Mammary epithelial cell (primary cell): ENCODE measurements at places on chromosomes 2 and 18.

DNA sequence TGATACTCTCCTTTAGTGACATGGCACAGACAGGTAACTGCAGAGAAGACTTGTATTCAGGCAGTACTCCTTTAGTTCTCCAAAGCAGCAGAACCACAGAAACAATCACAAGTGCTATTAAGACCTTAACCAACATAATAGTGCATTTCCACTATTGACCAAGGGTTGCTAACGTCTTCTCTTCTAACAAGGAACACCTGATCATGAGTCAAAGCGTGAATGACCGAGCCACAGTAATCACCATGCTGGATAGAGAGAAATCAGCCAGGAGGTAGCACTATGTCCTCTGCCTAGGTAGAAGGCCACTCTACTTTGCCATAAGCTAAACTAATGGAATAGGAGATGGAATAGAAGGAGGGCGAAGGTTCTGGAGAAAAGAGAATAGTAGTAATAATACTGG lies 161.0 kb downstream of the ANKRD44 start:
- DNase-seq = no peak

GRCh38 chr18:51955136-51955535 lies 384.9 kb upstream of the DCC start:
- no peak for DNase-seq

DNA sequence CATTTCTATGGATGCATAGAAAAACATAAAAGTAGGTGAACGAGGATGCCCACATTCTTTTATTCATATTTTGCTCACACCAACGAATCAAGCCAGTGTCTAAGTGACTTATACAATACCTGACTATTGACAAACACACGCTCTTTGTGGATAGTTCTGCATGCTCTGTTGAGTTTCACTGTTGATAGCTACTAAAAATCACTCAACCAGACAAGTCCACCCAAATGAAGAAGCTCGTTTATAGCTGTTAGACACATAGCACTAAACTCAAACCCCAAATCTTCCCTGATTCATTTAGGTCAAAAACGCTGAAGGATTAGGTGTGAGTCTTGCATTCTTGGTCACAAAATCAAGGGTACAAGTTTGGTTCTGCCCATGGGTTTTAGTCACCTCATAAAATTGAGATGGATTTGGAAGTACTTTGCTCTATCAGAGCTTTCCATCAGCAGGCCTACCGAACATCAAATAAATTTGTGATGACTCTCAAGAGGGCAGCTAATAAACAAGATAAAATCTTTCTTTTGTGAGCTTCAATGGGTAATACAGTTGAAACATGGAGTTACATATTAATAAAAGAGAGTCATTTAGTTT lies 92.7 kb upstream of the ETAA1 start:
- peak; percentile 61 for DNase-seq

- no peak for DNase-seq
These were observed 15.5 kb upstream of the ARHGAP28 start for GRCh38 chr18:6714010-6714409.

DNA sequence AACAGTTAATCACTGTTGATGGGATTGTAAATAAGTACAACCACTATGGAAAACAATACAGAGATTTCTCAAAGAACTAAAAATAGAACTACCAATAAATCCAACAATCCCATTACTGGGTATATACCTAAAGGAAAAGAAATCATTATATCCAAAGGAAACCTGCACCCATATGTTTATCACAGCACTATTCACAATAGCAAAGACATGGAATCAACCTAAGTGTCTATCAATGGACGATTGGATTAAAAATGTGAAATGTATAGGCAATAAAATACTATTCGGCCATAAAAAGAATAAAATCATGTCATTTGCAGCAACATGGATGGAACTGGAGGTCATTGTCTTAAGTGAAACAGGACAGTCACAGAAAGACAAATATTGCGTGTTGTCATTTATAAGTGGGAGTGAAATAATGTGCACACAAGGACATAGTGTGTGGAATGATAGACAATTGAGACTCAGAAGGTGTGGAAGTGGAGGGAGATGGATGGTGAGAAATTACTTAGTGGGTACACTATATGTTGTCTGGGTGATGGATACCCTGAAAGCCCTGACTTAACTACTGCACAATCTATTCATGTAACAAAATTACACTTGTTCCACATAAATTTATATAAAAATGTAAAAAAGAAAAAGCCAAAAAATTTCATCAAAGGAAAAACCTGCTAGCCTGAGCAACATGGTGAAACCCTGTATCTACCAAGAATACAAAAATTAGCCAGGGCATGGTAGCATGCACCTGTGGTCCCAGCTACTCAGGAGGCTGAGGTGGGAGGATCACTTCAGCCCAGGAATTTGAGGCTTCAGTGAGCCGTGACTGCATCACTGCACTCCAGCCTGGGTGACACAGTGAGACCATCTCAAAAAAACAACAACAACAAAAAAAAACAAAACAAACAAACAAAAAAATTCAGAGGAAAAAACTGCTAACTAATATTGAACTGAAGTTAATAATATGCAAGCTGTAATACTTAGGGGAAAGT lies 12.6 kb downstream of the APOB start:
- no peak for DNase-seq

DNA sequence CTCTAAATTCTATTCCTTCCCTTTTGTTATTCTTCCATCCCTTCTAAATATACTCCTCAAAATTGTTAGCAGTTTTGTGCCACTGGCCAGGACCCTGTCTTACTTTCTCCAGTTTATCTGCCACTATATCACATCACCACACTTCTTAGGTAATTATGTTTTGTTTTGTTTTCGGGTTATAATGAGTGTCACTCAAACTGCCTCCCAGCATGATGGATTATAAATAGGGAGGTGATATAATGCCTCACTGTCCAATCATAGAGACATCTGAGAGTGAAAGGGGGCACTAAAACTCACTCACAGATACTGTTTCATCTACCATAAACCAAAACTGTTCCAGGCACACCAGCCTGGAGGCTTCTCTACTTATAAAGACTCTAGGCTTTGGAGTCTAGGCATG lies 3.5 kb downstream of the RSAD2 start:
- DNase-seq = no peak

DNA sequence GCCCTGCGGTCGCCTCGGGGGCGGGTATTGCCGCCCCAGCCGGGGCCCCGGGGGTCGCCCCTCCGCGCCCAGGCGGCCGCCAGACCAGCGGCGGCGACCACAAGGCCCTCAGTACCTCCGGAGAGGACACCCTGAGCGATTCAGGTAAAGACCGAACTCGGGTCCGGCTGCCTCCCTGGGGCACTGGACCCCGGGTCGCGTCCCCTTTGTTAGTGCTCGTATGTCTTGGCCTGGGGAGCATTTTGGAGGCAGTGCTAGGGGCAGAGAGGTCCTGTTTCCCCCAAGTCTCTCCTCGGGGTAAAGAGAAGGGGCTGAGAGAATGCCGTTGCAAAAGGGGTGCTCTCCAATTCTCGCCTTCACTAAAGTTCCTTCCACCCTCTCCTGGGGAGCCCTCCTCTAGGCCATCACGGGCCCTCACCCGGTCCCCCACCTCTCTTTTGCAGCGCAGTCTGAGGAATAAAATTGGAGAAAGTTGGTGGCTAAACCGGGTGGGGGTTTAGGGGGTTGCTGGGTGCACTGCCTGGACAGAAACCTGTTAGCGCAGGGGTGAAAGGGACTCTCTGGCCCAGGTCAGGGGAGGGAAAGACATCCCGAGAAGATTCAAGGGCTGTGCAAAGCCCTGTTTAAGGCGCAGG lies 2.5 kb downstream of the MYCN start:
- no peak for DNase-seq

DNA sequence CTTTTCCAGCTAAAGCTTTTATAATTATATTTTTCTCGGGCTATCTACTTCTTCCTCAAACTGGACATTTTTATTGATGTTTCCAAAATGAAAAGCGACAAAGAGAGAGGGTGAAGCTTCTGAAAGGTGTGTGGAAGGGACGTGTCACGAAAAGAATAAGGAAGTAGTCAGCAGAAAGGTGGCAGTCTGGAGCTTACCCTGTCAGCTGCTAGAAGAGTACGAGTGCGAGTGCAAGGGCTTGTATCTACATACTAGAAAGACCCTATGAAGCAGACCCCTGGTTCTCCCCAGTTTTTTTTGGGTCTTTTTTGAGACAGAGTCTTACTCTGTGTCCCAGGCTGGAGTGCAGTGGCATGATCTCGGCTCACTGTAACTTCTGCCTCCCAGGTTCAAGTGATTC lies 14.6 kb downstream of the FHL2 start:
- DNase-seq = no peak

GRCh38 chr2:219641390-219642068 lies 14.1 kb downstream of the SLC4A3 start:
- no peak for DNase-seq

- DNase-seq = no peak
These were observed 28.2 kb downstream of the HS1BP3 start for GRCh38 chr2:20622731-20623130.

GRCh38 chr2:142796161-142796560 lies 81.3 kb upstream of the KYNU start:
- no peak for DNase-seq

DNA sequence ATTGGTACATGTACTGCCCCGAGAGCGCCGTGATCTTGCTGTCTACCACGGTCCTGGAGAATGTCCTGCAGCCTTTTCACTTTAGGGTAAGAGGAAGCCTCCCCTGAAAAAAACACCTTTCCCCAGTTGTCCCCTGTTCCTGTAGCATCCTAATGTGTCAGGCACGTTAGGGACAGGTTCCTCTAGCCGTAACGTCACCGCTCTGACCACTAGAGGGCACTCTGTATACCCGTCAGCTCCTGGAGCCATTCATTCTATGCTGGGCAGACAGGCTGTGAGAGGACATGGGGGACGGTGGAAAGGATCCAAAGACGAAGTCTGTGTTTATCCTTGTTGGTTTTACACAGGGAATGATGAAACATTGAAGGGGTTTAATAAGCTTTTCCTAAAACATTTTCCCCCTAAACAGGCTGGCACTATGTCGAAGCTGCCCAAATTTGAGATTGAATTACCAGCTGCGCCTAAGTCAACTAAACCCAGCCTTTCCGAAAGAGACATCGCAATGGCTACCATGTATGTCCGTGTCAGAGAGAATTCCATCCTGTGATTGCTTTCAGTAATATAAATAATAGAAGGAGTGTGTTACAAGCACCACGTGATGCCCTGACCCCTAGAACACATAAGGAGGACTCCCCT lies 12.7 kb downstream of the RMC1 start:
- peak; percentile 62 for DNase-seq

GRCh38 chr2:197245829-197246804 lies 64.5 kb downstream of the ANKRD44 start:
- no peak for DNase-seq

DNA sequence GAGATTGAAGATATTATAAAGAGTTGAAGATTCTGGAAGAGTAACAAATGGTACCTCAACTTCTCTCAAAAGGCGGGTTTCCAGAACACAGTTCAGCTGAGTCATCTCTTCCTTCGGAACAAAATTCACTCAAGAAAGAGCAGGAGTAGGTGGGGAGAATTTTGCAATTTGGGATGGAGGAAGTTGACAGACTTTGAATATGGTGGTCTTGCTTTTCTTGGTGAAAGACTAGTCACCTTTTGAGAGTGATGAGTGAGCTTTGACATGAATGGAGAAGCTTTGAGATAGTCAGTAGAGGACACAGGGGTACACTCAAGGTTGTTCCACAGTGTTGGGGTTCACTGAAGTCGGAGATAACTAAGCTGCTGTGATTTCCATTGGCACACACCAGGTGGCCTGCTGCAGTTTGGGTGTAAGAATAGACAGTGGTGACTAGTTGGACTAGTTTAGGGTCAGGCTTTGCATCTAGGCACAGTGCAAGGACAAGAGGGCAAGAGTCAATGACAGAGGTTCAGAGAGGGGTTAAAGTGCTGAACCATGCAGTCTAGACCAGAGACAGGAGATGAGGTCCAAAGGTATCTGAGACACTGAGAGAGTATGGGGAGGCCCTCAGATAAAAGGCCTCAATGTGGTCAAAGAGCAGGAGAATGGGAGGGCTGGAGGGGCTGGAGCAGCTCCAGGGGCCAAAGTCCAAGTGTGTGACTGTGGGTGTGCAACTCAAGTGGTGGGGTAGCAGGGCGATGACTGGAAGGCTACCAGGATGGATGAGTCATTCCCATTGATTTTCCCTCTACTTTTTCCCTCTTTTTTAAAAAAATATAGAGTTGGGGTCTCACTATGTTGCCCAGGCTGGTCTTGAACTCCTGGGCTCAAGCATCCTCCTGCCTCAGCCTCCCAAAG lies 7.7 kb downstream of the CCL20 start:
- DNase-seq = no peak

DNA sequence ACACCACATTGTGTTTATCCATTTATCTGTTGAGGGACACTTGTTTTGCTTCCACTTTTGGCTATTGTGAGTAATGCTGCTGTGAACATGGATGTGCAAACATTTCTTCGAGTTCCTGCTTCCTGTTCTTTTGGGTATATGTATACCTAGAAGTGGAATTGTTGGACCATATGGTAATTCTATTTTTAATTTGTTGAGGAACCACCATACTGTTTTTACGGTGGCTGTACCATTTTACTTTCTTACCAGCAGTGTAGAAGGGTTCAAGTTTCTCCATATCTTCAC lies 23.1 kb downstream of the ANXA4 start:
- DNase-seq = no peak

DNA sequence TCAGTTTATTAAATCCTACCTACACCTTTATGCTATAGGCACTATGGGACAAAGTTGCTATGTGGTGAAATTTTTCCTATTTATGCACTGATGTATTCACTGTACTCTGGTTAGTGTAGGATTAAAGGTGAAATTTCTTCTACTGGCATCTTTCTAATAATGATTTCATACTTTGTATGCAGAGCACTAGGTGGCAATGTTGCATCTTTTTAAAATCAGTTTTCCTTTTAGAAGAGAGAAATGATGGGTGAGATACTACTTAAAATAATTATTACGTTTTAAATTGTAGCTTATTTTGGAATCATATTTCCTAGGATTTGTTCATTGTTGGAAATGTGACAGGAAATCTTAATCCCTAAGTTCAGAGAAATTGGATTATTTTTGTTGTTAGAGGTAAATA lies 150.9 kb downstream of the CD8B2 start:
- DNase-seq = no peak
